Stimulated activated CD8-positive, alpha-beta memory T cell treated with anti-CD3 and anti-CD28 coated beads, Interleukin-4, amount 100 ng/mL, for 24 hours (primary cell): ENCODE measurements at places on chromosomes 7 and 10.

- no peak for DNase-seq
Measured at GRCh38 chr10:74377476-74377875, 226.5 kb downstream of the ADK start.

- DNase-seq: no peak
Measured at GRCh38 chr7:105044449-105045070, 30.6 kb downstream of the KMT2E start.

DNA sequence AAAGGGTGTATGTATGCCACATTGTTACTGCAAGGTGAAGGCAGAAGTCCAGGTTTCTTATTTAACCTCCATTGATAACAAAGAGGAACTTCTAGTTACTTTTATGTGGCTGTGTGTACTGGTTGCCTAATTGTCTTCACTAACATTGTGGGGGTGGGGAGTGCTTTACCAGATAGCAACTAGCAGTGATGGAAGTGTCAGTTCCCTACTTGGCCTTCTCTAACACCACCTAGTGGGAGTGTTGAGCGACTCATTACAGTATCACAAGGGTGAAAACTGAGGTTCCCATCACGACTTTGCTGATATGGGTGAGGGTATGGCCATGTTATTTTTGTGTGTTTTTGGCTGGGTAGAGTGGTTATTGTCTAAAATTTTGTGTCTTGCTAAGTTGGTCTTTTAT lies 274.4 kb downstream of the THSD7A start:
- no peak for DNase-seq

- DNase-seq: no peak
Measured at GRCh38 chr7:35734001-35734483, 39.1 kb upstream of the HERPUD2 start.

GRCh38 chr7:78260826-78261225 lies 462.3 kb downstream of the PHTF2 start:
- DNase-seq: no peak

- no peak for DNase-seq
Measured at GRCh38 chr7:131409129-131409766, 81.6 kb downstream of the MKLN1 start.

DNA sequence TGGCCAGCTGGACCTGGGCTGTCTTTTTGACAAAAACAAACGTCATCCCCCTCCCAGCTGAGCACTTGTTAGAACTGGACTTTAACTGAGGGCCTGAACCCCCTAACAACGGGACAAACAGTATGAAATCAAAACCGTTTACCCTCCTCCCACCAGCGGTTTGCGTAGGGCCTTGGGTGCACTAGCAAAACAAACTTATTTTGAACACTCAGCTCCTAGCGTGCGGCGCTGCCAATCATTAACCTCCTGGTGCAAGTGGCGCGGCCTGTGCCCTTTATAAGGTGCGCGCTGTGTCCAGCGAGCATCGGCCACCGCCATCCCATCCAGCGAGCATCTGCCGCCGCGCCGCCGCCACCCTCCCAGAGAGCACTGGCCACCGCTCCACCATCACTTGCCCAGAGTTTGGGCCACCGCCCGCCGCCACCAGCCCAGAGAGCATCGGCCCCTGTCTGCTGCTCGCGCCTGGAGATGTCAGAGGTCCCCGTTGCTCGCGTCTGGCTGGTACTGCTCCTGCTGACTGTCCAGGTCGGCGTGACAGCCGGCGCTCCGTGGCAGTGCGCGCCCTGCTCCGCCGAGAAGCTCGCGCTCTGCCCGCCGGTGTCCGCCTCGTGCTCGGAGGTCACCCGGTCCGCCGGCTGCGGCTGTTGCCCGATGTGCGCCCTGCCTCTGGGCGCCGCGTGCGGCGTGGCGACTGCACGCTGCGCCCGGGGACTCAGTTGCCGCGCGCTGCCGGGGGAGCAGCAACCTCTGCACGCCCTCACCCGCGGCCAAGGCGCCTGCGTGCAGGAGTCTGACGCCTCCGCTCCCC lies at the start of gene IGFBP1:
IGFBP1 (plus strand) TSS at position 304 of the 808 bp plus-strand sequence; CDS start at position 469, 165 bp downstream.
- no peak for DNase-seq

DNA sequence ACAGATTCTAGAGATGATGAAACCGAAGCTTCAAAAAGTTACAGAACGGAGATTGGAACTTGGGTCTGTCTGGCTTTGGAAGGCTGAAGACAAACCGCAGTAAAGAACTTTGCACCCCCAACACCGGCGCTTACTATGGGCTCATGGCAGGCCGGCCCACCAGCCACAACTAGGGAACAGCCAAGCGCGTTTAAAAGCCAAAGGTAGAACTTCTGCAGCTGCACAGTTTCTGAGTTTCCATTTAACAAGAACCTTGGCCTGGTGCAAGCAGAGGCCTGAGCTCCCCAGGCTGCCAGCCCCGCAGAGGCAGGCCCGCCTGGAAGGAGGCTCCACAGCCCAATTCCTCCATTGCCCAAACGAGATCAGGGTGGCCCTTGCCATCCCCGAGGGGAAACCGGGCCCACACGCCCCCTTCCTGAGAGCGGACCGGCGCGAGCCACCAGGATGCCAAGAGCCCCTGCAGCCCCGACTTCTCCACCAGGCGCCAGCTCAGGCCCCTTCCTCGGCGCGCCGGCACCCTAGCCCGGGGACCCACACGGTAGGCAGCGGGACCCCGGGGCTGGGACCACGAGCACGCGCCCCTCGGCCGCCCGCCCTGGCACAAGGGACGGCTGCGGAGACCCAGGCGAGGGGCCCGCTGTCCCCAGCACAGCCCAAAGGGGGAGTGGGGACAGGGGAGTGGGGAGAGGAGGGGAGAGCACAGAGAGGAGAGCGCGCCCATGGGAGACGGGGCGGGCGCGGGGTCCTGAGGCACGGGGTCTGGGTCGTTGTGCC lies 566 bp downstream of the MAD1L1 start:
- DNase-seq: no peak

GRCh38 chr10:116286626-116287200 lies 13.7 kb upstream of the GFRA1 start:
- no peak for DNase-seq

DNA sequence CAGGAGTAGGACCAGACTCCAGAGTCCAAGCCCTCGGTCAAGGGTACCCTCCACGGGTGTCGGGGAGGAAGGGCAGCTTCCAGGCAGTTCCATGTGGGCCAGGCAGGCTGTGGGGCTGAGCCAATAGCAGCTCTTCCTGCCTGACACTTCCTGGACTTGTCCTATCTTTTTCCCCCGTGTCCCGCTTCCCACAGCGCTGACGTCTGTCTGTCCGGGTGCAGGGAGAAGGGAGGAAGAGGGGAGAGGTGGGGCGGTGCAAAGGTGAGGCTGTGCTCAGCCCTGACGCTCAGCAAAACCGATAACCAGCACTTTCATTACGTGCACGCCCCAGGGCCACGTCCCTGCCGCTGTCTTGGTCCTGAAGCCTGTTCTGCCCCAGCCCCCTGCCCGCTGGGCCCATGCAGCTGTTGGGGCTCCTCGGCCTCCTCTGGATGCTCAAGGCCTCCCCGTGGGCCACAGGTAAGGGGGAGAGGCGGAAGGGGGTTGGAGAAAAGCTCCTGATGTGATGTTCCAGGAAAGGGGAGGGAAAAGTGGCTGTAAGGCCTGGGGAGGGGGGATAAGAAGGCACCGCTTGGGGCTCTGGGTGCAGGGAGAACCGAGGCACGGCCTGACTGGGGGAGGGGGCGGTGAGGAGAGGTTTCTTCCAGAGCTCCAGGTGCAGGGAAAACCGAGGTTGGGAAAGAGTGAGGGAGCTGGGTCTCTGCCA lies at the start of gene MUC3A:
MUC3A (plus strand) TSS at position 308 of the 706 bp plus-strand sequence; CDS start at position 399, 91 bp downstream.
- DNase-seq: no peak

- no peak for DNase-seq
Measured at GRCh38 chr10:11331046-11331577, 280.3 kb downstream of the USP6NL start.

- DNase-seq: no peak
Measured at GRCh38 chr10:115539142-115539762, 446.1 kb downstream of the ATRNL1 start.

DNA sequence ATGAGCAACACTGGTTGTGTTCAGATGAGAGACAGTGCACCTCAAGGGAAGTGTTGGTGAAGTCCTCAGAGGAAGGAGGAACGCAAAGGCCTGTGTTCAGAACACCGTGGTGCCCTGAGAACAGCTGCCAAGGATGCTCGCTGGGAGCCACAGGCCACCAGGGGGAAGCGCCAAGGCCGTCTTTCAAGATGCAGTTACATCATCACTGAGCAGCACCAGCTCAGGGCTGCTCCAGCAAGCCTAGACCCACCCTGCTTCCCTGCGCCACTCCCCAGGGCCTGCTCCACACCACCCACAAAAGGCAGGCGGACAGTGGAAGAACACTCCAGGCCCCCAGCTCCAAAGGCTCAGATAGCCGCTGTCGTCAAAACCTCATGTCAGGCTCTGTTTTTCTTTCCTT lies 378.8 kb downstream of the DPP6 start:
- no peak for DNase-seq

GRCh38 chr10:103545366-103545765 lies 51.9 kb downstream of the NEURL1 start:
- DNase-seq: no peak

GRCh38 chr7:80942261-80943041 lies 23.6 kb upstream of the SEMA3C start:
- no peak for DNase-seq

GRCh38 chr10:132724446-132724845 lies 61.5 kb downstream of the NKX6-2 start:
- no peak for DNase-seq

DNA sequence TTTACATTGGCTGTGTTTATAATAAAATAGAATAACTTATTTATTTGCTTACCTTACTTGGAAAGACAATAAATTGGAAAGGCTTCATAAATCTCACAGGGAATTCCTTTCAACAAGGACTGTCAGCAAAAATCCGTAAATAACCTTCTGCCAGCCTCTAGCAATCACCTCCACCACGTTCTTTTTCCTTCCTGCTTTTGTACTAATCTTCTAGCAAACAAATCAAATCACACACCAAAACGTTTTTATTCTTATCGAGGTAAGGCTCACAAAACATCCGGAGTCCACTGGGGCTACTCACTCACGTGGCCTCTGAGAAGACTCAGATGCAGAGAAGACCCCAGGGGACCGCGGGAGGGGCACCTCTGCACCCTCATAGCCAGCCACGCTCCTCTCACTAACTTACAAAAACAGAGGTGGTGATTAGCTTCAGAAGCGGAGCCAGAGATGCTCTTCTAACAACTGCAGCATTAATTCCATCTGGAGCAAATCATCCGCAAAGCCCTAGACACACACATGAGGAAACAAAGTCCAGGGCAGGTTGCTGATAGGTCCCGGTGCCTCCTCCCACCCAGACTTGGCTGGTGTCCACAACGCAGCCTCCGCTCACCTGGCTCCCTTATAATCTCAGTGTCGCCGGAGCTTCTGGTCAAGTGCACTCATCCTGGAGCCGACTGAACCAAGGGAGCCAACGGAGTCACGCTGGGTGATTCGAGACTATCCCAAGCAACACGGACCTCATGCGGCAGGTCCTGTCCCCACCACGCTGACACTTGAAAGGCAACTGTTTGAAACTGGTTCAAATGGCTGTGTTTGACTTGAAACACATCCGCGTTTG lies 22.5 kb downstream of the CTBP2 start:
- DNase-seq: no peak

DNA sequence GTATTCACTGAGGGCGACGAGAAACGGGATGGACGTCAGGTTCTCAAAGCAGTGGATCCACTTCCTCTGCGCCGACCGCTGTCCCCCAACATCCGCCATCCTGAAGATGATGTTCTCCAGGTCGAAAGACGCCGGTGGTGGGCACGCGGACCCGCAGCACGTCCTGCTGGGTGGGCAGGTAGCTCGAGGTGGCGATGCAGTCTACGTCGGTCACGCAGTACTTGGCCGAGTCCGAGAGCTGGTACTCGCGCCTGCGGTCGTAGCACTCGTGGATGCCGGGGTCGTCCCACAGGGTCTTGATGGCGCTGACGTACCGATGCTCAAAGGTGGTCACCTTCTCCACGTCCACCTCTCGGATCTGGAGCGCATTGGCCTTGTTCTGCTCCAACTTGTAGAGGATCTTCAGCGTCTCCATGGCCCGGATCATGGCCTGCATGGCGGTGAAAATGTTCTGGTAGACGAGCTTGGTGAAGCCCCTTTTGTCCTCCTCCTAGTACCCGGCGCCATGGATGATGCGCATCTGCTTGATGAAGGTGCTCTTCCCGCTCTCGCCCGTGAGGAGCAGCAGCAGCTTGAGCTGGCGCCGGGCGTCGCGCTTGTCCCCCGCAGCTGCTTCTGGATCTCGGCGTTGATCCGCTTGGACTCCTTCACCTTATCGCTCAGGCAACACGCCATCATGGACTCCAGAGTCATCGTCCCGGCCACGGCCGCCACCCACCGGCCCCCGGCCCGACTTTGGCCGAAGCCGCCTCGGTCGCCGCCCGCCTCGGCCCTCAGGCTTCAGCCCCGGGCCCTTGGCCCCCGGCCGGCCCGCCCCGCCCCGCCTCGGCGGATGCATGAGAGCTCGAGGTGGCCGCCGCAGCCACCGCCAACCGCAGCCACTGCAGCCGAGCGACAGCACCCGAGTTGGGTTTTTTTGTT lies 122.9 kb upstream of the KCTD7 start:
- DNase-seq: peak; percentile 19

- no peak for DNase-seq
Measured at GRCh38 chr7:128886391-128887168, 23.9 kb downstream of the ATP6V1F start.

DNA sequence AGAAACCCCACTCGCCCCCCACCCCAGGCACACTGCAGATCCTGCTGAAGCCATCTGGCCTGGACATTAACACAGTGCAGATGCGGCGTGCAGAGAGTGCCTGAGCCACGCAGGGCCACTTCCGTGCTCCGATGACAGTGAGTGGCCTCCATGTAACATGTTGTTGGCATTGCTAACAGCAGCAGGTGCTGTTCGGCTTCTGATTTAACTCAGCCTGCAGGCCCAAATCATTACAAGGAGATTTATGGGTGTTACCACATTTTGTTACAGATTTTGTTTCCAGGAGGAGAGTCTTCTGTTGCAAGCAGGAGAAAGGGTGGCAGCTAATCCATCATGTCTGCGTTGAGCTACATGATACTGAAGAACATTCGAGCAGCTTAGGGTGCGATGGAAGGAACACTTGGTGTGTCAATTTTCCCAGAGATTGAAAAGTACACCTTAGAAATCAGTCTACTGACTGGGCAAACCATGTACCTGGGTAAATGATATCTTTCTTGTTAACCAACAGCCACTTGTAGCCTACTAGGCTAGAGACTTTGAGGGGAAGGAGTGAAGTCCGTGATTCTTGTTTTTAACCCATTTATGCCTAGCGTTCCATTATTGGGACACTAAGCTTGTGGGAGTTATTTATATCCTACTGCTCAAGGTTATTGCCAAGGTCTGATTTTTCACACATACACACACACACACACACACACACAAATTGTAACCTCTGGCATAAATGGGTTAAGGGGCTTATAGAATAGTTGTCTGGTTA lies 90.0 kb downstream of the JCAD start:
- no peak for DNase-seq

- no peak for DNase-seq
Measured at GRCh38 chr10:88687853-88688467, 18.1 kb upstream of the LIPK start.

DNA sequence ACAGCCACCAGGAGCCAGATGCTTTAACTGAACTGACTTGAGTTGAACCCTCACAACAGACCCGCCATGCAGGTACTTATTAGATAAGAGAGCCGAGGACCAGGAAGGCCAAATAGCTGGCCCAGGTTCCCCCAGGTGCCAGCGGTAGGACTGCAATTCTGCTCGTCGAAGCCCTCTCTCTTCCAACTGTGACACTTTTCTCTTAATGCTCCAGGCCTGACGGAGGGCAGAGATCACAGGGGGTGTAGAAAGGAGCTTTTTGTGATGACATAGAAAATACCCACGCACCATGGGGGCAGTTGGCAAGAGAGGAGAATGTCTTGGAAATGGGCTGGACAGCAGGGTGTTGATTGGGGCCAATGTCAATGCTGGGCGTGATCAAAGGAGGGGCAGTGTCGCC lies 208.5 kb downstream of the PLXNA4 start:
- no peak for DNase-seq
